ENCODE measurements at places on chromosomes 13 and 19. TPM values are rescaled to one million over a fixed set of nuclear protein-coding genes. Genes with fewer than 3 reads are reported as not detected.

The ZNF99 gene
- total RNA-seq = not detected

DNA sequence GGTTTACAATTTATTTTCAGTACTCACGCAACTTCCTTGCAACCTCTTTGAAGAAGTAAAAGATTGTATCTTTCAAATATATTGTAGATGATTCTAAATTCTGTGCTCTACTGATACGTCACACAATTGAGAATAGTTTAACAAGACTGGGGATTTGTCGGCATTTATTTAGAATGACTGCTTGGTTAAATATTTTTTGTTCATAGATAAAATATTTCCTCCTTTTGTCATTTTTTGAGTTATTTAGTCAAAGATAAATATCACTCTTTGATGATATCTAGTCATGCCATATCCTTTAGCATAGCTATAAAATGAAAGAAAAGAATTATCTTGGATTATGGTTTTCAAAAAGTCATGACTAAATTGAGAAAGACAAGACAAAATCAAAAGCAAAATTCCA is 2747.8 kb downstream of the PCDH9 start:
- DNase-seq = no peak

The RAB3A gene
- 4.0 TPM for total RNA-seq

DNA sequence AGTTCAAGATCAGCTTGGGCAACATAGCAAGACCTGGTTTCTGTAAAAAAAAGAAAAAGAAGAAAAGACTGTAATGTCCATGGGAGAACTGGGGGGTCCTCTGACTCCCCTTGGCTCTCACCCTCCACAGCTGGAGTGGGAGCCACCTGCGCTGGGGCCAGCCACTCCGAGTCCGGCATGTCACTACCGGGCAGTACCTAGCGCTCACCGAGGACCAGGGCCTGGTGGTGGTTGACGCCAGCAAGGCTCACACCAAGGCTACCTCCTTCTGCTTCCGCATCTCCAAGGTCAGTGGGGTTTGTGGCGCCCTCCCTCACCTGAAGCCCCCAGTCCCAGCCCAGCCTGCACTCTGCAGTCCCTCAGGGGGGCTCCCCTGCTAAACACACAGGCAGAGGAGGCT is 14.7 kb downstream of the RYR1 start:
- DNase-seq = no peak

DNA sequence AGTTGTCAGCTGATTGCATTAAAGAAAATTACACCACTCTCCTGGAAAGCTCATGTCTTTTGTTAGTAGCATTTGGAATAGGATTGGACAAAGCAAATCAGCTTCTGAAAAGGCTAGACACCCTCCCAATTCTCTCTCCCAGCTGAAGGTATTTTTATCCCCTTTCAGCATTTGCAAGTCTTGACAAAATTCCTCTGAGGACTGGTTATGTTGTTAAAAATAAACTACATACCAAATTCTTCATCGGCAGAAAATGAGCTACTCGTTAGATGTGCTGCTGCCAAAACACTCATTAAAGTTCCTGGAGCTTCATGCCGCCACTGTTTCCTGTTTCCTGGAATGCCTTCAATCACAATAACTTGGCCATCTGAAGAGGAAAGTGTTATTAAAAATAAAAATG is 37.1 kb downstream of the UTP14C start:
- no peak for DNase-seq

All from activated CD4-positive, alpha-beta T cell treated with anti-CD3 and anti-CD28 coated beads, Interleukin-2, amount 10 ng/mL, durations not matched to agents 7 days and 5 days (primary cell).